ENCODE measurements at places on chromosomes 16 and 17.

GRCh38 chr16:3868967-3869366 lies 11.5 kb downstream of the CREBBP start:
- no peak for DNase-seq

DNA sequence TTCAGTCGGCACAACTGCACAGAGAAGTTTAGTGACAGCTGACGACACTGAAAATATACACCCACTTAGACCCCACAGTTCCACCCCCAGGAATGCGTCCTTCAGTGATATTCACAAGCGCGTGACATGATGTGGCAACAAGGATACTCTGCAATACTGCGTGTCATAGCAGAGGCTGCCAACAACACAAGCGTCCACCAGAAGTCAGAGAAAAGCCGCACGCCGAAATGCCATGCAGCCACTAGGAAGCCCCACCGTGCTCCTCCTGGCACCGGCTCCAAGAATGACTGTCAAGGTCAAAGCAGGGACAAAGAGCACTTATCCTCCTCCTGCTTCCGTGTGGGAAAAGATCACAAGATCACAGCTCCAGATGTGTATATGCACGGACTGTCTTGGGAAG lies 3.5 kb downstream of the ATP2A3 start:
- no peak for DNase-seq

DNA sequence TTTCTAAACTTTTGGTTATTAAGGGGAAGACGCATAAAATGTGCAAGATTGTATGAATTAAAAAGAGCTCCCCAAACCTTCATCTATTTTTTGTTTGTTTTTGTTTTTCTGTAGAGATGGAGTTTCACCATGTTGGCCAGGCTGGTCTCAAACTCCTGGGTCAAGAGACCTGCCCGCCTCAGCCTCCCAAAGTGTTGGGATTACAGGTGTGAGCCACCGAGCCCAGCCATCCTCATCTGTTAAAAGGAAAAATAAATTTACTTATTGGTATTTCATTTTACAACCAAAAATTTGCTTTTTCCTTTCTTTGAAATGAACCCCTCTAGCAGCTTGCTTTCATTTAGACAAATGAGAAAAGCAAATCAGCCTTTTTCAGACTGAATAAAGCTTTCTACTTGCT lies 23.2 kb downstream of the RNF157 start:
- no peak for DNase-seq

DNA sequence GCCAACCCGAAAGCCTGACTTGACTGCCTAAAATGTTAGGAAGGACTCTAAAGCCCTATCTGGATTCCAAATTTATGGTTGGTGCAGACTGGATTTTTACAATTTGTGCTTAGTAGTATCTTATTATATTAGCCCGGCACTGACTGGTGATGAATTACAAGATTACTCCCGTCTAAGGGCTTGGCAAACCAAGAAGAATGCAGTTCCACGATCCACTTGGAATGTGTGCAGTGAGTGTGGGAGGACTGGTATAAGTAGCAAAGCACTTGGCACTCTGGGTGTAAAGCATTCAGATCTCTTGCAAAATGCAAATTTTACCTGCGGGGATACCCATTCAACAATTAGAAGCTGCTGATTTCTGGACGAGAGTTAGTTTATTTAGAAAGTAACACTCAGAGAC lies 539.4 kb downstream of the MAF start:
- no peak for DNase-seq

DNA sequence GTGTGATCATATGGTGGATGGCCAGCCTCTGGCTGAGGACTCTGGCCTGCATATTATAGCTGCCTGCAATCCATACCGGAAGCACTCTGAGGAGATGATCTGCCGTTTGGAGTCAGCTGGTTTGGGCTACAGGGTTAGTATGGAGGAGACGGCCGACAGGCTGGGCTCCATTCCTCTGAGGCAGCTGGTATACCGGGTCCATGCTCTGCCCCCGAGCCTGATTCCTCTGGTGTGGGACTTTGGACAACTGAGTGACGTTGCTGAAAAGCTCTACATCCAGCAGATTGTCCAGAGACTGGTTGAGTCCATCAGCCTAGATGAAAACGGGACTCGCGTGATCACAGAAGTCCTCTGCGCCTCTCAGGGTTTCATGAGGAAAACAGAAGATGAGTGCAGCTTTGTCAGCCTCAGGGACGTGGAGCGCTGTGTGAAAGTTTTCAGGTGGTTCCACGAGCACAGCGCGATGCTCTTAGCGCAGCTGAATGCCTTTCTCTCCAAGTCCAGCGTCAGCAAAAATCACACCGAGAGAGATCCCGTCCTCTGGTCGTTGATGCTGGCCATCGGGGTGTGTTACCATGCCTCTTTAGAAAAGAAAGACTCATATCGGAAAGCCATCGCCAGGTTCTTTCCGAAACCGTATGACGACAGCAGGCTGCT lies 69.0 kb upstream of the ENDOV start:
- no peak for DNase-seq

GRCh38 chr17:29526322-29526721 lies 40.5 kb downstream of the ABHD15 start:
- DNase-seq = no peak

GRCh38 chr17:557371-557770 lies 157.3 kb downstream of the VPS53 start:
- DNase-seq = no peak

GRCh38 chr17:77869665-77870132 lies 88.8 kb upstream of the TNRC6C start:
- DNase-seq = no peak
